ENCODE measurements at places on chromosomes 7 and 10. TPM values are rescaled to one million over a fixed set of nuclear protein-coding genes. Genes with fewer than 3 reads are reported as not detected.

DNA sequence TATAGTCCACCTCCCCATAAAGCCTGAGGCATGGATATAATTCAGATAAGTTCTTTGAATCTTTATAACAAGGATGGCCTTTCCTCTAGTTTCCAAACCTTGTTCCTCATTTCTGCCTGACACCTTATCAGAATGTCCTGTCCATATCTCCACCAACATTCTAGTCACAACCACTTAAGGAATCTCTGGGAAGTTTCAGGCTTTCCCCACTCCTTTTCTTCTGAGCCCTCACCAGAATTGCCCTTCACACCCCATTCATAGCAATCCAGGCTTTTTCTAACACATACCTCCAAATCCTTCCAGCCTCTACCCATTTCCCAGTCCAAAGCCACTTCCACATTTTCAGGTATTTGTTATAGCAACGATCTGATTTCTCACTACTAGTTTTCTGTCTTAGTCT, 18.0 kb upstream of the DIP2C start:
- no peak overlapping the region for H3K27ac ChIP-seq
- peaks cover 5% of the 10 kb centered on the region for H3K36me3 ChIP-seq
- peaks cover 23% of the 10 kb centered on the region for H3K27me3 ChIP-seq
- no peaks in the 10 kb centered on the region for H3K4me1 ChIP-seq

DNA sequence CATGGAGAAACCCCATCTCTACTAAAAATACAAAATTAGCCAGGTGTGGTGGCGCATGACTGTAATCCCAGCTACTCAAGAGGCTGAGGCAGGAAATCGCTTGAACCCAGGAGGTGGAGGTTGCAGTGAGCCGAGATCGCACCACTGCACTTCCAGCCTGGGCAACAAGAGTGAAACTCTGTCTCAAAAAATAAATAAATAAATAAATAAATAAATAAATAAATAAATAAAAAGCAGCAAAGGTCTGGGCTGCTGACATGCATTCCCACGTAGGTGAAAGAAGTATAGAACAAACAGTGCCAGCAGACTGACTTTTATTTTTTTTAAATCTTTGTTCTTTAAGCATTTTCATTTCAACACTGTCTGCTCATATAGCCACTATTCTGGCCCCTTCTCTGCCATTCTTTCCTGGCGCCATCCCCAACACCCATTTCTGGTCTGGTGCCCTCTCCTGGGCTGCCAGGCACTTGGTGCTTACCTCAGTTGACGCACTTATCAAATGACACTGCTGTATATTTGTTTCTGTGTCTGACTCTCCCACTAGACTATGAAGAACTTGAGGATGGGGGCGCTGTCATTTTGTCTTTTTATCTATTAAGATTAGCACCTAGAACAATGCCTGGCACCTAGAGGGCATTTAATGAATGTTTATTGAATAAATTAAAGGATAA, 15.6 kb downstream of the FAM107B start:
- peaks cover 29% of the 10 kb centered on the region for H3K27me3 ChIP-seq
- no peak for DNase-seq
- no peak overlapping the region for H3K4me3 ChIP-seq
- no peak overlapping the region for H3K27ac ChIP-seq
- no peaks in the 10 kb centered on the region for H3K36me3 ChIP-seq
- H3K4me1 ChIP-seq: no peaks in the 10 kb centered on the region

DNA sequence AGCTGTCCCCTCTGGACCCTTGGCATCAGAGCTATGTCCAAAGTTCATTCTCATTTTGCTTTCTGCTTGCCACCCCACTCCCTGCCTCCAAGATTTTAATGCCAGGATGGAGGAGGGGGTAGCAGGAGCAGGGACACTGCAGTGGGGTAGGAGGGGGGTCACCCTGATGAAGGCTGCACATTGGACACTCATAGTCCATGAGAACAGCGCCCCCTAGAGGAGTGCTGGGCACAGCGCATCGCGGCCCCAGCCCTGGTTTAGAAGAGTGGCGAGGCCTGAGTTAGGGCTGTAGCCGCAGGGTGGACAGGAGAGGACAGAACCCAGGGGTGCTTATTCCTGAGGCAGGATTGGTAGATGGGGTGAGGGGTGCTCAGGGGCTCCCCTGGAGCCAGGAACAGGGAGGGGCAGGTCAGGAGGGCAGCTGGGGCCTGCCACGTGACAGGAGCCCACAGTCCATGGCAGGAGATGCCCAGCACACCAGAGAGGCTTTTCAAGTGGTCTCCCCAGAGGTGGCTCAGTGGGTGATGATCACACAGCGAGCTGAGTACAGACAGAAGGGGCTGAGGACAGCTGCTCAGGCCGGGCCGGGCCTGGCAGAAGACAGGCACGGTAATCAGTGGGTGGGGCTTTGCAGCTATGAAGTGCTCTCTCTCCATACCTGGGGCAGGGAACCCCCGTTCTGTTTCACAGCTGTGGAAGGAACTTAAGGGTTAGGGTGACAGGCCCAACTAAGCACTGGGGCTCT, 71.4 kb downstream of the NEURL1 start:
- no peak for DNase-seq
- H3K4me1 ChIP-seq: no peaks in the 10 kb centered on the region
- no peak overlapping the region for H3K27ac ChIP-seq
- peaks cover 45% of the 10 kb centered on the region for H3K27me3 ChIP-seq
- no peaks in the 10 kb centered on the region for H3K36me3 ChIP-seq

DNA sequence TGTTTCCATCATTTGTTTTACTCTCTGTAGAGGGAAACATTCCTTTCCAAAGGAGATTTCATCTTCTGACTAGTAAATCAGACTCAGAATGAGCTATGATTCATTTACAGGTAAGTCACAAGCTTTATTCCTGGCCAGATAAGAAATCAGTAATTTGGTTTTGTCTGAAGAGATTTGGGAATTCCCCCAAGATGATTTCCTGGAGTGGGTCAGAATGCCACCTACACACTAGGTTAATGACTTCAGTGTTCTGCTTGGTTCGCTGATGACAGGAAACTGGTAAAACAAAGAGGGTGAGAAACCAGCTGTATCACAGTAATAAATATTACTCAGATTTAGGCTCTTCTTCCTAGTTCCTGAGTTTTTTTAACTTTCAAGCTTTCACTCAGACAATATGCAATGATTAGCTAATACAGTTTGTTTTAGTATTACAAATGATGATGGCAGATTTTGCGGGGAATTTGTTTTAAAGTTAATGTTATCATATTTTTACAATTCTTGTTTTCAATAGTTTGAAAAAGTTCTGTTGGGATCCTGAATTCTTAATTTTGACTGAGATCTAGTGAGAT, 8.3 kb upstream of the ASZ1 start:
- DNase-seq: no peak
- H3K4me1 ChIP-seq: no peaks in the 10 kb centered on the region
- H3K36me3 ChIP-seq: no peaks in the 10 kb centered on the region
- no peak overlapping the region for H3K4me3 ChIP-seq
- H3K27ac ChIP-seq: no peak overlapping the region

DNA sequence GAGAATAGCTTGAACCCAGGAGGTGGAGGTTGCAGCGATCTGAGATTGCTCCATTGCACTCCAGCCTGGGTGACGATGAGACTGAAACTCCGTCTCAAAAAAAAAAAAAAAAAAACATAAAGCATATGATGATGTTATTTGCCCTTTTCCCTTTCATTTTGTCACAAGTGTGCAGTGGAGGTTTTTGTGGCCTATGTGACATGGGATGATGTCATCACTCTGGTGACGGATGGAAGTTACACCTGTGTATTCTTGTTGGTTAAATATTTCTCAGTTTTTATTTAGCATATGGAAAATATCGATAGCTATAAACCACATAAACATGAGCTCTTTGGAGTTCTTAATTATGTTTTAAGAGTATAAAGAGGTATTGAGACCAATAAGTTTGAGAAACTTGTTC, 71.8 kb upstream of the EMX2 start:
- H3K27ac ChIP-seq: no peak overlapping the region
- DNase-seq: no peak
- H3K4me1 ChIP-seq: no peaks in the 10 kb centered on the region

DNA sequence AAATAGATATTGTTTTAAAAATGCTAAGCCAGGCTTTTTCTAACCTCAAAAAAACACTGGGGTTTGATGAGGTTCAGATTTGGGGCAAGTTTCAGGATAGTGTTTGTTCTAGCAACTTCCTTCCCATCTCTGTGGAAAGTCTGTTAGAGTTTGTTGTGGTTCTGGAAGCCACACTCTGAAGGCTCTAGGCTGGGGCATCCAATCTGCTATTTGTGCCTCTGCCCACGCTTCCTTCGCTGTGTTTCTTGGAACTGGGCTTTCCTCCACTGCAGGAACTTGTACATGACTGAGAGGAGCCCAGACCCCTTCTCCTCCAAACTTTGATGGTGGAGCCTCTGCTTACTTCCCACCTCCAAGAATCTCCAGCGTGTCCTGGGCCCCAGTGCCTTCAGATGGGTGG, 108.5 kb upstream of the SLC25A13 start:
- no peaks in the 10 kb centered on the region for H3K27me3 ChIP-seq
- H3K4me3 ChIP-seq: no peak overlapping the region
- no peaks in the 10 kb centered on the region for H3K4me1 ChIP-seq
- H3K36me3 ChIP-seq: no peaks in the 10 kb centered on the region
- DNase-seq: no peak

GRCh38 chr10:71817831-71818655, 33.0 kb downstream of the PSAP start:
- peaks cover 19% of the 10 kb centered on the region for H3K36me3 ChIP-seq
- H3K27ac ChIP-seq: no peak overlapping the region
- no peak for DNase-seq
- H3K4me1 ChIP-seq: peaks cover 9% of the 10 kb centered on the region
- no peak overlapping the region for H3K4me3 ChIP-seq

- H3K4me1 ChIP-seq: peaks cover 42% of the 10 kb centered on the region
- peak overlapping the region; percentile 41 for H3K27ac ChIP-seq
- H3K4me3 ChIP-seq: peak overlapping the region; percentile 71
- peaks cover 6% of the 10 kb centered on the region for H3K27me3 ChIP-seq
- peaks cover 19% of the 10 kb centered on the region for H3K36me3 ChIP-seq
Observed at GRCh38 chr10:113476191-113476590, 76.7 kb upstream of the HABP2 start.

GRCh38 chr10:78148216-78148960, 114.7 kb downstream of the RPS24 start:
- peaks cover 5% of the 10 kb centered on the region for H3K36me3 ChIP-seq
- H3K4me3 ChIP-seq: no peak overlapping the region
- no peak overlapping the region for H3K27ac ChIP-seq
- DNase-seq: no peak
- peaks cover 31% of the 10 kb centered on the region for H3K27me3 ChIP-seq
- H3K4me1 ChIP-seq: peaks cover 10% of the 10 kb centered on the region

DNA sequence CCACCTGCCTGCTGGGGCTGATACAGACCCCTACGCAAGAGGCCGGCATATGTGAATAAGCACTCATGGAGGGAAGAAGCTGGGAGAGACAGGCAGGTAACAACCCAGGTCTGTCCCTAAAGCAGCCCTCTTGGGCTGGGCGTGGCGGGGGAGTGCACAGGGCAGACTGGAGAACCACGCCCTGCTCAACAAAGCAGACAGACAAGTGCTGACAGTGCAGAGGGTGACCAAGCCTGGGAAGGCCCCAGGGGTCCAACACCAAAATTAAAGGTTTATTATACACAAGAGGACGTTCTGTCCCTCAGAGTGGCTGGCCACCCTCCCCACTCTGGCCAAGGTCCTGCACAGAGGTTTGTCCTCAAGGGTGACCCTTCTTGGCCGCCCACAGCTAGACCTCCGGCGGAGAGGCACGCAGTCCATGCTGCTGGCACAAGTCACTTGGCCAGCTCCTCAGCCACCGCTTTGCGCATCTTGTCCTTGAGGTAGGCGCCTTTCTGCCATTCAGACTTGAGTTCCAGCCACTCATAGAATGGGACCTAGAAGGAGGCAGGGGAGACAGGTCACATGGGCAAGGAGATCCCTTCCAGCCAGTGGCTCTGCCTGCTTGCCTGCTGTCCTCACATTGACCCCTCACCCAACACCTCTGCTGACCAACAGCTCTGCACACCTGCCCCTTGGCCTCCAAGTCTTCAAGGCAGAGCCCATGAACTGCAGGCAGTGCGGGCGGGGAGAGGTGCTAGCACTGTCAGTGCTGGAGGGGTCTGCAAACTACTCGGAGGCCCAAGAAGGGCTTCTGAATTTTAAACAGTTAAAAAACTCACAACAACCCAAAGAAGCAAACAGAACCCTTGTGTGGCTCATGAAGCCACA, 11.4 kb upstream of the NACAD start:
- no peak overlapping the region for H3K27ac ChIP-seq
- no peaks in the 10 kb centered on the region for H3K4me1 ChIP-seq
- DNase-seq: no peak
- H3K27me3 ChIP-seq: no peaks in the 10 kb centered on the region

GRCh38 chr7:5345171-5345570, 62.4 kb downstream of the SLC29A4 start:
- DNase-seq: no peak
- peaks cover 3% of the 10 kb centered on the region for H3K27me3 ChIP-seq
- H3K36me3 ChIP-seq: peaks cover 25% of the 10 kb centered on the region
- no peak overlapping the region for H3K27ac ChIP-seq

DNA sequence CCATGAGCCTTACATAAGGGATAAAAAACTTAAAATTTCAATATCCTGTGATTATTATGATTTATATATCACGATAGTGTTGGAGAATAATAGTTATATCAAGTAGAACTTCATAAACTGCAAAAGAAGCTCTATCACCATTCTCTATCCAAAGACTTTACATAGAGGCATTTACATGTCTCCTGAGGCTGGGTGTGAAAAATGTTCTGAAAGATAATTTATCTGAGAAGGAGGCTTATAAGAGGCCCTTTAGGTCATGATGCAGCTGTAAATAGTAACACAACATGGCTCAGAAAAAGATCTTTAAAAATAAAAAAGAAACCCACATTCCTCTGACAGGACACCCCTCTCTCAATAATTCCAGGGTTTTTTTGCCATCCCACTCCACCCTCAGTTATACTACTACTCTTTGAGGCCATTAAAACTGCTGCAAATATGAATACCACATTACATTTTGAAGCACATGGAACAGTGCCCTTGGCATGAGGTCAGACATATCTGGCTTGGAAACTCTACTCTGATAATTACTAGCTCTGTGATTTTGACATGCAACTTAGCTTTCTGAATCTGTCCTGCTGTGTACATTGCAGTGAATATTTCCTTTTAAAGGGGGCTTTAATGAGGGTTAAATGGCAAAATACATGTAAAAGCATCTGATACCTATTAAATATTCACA, 55.5 kb downstream of the SLC16A12 start:
- H3K4me3 ChIP-seq: no peak overlapping the region
- H3K4me1 ChIP-seq: peaks cover 57% of the 10 kb centered on the region
- no peaks in the 10 kb centered on the region for H3K27me3 ChIP-seq
- no peak for DNase-seq

DNA sequence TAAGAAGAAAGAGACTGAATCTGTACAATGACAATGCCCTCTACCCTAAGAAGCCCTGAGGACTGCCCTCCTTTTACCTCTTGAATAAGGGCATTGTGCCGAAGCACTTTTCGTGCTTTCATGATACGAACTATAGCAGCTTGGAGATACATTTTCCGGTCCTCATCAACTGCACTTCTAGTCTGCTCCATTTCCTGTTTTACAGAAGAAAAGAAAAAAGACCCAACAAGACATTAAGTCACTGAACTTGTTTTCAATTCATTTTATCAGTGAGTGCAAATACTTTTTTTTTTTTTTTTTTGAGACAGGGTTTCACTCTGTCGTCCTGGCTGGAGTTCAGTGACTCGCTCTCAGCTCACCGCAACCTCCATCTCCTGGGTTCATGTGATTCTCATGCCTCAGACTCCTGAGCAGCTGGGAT, 78.4 kb downstream of the CUL2 start:
- H3K27ac ChIP-seq: no peak overlapping the region
- H3K27me3 ChIP-seq: no peaks in the 10 kb centered on the region
- H3K4me1 ChIP-seq: peaks cover 34% of the 10 kb centered on the region

- no peaks in the 10 kb centered on the region for H3K36me3 ChIP-seq
- H3K4me1 ChIP-seq: peaks cover 23% of the 10 kb centered on the region
- H3K27ac ChIP-seq: no peak overlapping the region
- DNase-seq: no peak
Observed at GRCh38 chr10:123136221-123136805, 543 bp downstream of the HMX3 start.

RFC2 gene
- total RNA-seq: 22.5 TPM

HSPB1 gene
- total RNA-seq: 1,107 TPM

SLC13A1 gene
- not detected for total RNA-seq

HOXA4 gene
- total RNA-seq: 0.60 TPM

SYT15 gene
- total RNA-seq: 0.74 TPM
